Stimulated activated CD8-positive, alpha-beta memory T cell treated with anti-CD3 and anti-CD28 coated beads, Interleukin-4, amount 100 ng/mL, for 24 hours (primary cell): ENCODE measurements at places on chromosomes 5 and 9.

DNA sequence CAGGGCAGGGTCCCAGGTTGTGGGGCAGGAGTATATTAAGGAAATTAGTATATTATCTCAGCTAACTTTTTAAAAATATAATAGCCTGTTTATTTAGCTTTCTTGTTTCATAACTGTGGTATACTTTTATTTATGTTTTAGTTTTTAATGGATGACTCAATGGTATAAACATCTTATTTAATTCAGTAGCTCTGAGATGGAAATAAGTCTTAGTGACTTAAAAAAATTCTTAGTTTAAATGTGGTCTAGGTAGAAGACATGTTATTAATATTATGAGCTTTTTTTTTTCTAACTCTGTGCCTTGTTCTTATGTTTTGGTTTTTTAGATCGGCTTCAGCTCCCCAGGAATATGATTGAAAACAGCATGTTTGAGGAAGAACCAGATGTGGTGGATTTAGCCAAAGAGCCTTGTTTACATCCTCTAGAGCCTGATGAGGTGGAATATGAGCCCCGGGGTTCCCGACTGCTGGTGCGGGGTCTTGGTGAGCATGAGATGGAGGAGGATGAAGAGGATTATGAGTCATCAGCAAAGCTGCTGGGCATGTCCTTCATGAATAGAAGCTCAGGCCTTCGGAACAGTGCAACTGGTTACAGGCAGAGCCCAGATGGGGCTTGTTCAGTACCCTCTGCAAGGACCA lies 43.1 kb downstream of the LNPEP start:
- DNase-seq: no peak

DNA sequence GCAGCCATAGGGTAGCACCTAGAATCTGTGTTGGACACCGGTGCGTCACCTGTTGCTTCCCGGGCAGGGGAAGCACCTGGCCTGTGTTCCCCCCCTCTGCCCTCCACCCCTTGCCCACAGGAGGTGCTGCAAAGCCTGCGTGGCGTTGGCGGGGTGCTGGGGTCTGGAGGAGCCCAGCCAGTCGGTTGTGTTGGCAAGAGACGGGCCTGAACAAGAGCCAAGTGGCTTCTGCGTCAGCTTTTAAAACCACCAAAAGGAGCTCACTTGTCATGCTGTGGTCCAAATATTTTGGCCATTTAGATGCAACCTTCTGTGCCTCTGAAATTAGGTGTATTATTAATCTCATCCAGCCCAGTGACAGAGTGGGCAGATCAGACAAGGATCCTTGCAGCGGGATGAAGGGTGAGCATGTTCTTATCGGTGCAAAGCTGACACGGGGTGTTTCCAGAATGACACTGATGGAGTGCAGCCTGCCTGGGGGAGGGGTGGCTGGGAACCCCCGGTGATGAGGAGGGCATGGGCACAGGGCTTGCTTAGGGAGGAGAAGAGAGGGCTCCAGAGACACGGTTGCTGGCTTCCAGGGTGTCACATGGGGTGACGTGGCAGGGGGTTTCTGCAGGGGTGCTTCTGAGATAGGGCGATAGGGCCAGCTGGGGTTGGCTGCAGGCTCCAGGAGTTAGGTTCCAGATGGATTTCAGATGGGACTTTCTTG lies 9.7 kb upstream of the RXRA start:
- no peak for DNase-seq

GRCh38 chr5:38453921-38454320 lies 102.5 kb downstream of the LIFR start:
- DNase-seq: no peak

DNA sequence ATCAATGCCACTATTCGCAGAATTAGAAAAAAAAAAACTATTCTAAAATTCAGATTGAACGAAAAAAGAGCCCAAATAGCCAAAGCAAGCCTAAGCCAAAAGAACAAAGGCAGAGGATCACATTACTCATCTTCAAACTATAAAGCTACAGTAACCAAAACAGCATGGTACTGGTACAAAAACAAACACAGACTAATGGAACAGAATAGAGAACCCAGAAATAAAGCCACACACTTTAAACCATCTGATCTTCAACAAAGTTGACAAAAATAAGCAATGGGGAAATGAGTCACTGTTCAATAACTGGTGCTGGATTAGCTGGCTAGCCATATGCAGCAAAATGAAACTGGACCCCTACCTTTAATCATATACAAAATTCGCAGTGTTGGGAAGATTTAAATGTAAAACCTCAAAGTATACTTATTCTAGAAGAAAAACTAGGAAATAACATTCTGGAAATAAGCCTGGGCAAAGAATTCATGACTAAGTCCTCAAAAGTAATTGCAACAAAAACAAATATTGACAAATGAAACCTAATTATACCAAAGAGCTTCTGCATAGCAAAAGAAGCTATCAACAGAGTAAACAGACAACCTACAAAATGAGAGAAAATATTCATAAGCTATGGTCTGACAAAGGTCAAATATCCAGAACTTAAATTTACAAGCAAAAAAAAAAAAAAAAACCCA lies 153.7 kb downstream of the NDUFS4 start:
- DNase-seq: no peak

GRCh38 chr5:127583866-127584265 lies 65.0 kb upstream of the CTXN3 start:
- DNase-seq: no peak

- DNase-seq: no peak
Measured at GRCh38 chr9:118330191-118330986, 626.2 kb downstream of the TLR4 start.

DNA sequence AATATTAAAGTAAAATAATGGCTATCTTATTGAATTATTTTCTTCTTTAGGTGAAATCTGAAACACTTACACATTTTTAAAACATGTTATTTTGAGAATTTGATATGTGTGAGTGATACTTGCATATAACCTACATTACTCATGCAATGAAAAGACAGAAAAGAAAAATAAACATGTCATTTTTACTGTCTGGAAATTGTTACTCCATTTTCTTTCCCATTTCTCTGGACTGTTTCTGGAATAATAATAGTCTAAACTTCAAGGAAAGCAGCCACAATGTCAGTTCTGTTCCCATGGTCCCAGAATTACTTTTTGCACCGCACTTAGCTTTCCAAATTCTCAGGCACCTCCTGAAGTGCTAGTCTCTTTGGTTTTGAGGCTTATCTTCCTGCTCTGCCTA lies 145.5 kb downstream of the PRR16 start:
- DNase-seq: no peak

DNA sequence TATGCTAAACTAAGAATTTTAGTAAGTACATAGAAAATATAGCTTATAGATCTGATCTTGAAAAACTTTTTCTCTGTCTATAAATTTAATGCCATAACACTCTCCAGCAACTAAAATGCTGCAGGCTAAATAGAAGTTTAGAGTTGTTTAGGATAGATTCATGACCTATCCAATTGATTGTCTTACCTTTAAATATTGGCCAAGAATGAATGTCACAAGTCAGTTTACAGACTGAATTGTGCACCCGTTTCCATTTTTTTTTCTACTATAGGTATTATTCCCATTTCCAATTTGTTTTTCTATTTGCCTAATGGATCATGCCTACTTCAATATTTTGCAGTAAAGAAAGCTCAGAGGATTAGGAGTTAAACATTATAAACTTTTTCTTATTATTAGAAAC lies 129.5 kb downstream of the MLLT3 start:
- DNase-seq: no peak

- DNase-seq: no peak
Measured at GRCh38 chr9:85940275-85940831, 593 bp upstream of the NAA35 start.

- no peak for DNase-seq
Measured at GRCh38 chr5:30050056-30050815, 1143.2 kb upstream of the CDH6 start.

GRCh38 chr5:119318256-119318894 lies 37.4 kb upstream of the TNFAIP8 start:
- no peak for DNase-seq

DNA sequence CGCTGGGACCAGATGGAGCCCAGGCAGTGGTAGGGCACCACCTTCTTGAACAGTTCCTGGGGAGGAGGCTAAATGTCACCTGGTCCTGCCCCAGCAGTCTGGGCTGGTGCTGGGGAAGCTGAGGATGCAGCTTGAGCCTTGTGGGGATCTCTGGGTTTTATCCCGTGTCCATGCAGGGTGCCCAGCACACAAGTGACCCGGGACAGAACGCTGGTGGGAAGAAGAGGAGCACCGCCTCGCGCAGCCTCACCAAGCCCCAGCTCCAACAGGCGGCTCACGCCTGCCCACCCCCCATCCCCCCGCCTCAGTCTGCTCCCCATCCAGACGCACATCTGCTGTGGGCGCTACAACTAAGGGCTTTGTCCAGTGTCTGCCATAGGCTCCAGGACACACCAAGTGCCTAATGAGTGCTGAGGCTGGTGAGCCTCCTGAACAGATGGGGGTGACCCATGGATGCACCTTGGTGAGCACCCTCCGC lies 13.8 kb downstream of the RALGDS start:
- no peak for DNase-seq

GRCh38 chr9:90805006-90805996 lies 3.7 kb downstream of the SYK start:
- DNase-seq: no peak

- DNase-seq: no peak
Measured at GRCh38 chr5:112283943-112284929, 134.8 kb downstream of the EPB41L4A start.

DNA sequence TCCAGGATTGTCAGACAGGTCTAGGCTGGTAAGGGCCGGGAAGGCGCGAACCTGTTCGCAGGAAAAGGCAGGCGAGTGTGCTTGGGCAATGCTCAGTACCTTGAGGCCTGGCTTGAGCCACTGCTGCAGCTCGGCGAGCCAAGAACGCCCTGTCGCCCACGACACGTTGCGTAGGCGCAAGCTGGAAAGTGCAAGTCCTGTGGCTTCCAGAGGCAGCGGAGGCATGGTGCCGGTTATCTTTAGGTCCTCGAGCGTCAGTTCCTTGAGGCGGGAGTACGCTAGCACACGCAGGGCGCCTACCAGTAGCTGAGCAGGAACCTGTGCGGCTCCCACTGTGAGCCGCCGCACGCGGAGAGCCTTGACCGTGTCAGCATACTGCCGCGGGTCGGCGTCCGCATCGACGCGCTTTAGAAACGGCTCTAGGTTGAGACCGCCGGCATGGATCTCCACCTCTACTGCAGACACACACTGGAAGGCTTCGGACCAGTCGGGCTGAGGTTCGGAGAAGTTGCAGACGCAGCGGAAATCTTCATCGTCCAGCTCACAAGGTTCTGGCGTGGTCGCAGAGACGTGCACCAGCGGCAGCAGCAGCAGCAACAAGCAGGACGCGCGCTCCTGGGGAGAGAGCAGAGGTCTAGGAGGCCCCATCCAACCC lies 482 bp downstream of the CD14 start:
- peak; percentile 26 for DNase-seq

- no peak for DNase-seq
Measured at GRCh38 chr5:79181419-79182022, 54.4 kb upstream of the JMY start.

DNA sequence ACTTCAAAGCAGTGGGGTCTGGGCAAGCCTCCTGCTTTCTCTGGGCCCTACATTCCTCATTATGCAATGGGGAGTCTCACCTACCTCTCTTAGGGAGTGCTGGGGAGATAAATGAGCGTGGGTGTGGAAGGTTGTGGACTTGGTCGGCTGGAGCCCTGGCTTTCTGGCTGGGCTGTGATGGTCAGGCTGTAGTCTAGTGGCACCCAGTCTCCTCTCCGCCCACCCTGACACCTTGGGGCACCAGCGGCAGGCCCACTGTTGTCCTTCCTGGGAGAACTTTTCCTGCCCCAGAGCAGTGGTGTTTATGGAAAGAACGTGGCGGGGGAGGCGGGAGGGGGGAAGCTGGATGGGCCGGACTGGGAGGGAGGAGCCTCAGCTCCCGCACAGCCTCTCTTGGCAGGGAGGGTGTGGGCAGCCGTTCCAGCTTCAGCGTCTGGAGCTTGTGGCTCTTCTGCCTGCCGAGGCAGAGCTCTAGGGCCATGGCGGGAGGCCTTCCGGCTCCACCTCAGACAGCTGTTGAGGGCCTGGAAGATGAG lies 4.1 kb downstream of the PTGS1 start:
- DNase-seq: no peak

- DNase-seq: no peak
Measured at GRCh38 chr9:70131296-70131695, 87.6 kb downstream of the MAMDC2 start.

- peak; percentile 37 for DNase-seq
Measured at GRCh38 chr5:91311697-91312501, 71.2 kb downstream of the ARRDC3 start.

DNA sequence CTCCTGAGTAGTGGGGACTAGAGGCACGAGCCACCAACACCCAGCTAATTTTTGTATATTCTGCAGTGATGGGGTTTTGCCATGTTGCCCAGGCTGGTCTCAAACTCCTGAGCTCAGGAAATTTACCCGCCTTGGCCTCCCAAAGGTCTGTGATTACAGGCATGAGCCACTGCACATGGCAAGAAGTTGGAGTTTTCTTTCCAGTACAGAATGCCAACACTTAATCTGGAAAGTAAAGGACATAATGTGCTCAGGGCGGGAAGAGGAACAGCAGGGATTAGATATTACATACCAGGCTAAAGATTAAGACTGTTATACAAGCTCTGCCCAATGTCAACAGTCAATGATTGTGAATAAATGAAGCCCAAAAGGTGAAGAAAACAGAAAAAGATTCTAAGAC lies 47.2 kb upstream of the AGXT2 start:
- no peak for DNase-seq

DNA sequence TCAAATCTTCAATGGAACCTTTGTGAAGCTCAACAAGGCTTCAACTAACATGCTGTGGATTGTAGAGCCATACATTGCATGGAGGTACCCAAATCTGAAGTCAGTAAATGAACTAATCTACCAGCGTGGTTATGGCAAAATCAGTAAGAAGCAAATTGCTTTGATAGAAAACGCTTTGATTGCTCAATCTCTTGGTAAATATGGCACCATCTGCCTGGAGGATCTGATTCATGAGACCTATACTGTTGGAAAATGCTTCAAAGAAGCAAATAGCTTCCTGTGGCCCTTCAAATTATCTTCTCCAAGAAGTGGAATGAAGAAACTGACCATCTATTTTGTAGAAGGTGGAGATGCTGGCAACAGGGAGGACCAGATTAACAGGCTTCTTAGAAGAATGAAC lies 54.7 kb upstream of the TTC39B start:
- no peak for DNase-seq

DNA sequence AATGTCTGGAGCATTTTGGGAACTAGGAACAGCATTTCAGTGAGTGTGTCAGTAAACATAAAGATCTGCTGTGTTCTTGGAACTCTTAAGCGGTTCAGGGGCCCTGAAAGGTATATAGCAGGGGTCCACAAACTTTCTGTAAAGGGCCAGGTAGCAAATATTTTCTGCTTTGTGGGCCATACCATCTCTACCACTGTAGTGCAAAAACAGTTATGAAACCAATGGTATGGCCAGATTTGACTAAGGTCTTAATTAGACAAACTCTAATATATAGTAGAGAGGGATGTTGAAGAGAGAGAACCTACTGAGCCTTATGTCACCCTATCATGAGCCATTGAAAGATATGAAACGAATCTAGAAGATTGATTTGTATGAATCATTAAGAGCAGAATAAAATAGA lies 5.3 kb downstream of the TNPO1 start:
- DNase-seq: no peak
